ENCODE measurements at places on chromosomes 4 and X.

GRCh38 chrX:111167334-111167733 is 71.3 kb downstream of the PAK3 start:
- DNase-seq: no peak

- no peak for DNase-seq
Observed at GRCh38 chr4:53905276-53905940, 159.0 kb downstream of the CHIC2 start.

DNA sequence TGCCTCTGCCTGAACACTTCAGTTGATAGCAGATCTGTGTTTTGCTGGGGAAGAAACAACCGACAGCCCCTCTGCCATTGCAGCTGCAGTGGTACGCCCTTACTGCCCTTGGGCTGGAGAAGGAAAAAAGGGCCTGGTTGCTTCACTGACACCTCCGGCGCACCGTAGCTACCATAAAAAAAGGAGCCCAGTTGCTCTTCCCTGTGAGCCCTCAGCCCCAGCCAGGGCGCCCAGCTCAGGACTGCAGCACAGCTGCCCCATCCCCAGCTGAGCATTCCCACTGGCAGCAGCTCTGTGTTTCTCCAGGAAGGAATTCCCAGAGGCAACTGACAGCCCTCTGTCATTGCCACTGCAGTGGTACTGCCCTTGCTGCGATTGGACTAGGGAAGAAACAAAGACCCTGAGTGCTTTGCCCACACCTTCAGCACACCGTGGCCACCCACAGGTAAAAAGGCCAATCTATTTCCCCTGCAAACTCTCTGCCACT is 142.7 kb downstream of the DKK2 start:
- DNase-seq: no peak

DNA sequence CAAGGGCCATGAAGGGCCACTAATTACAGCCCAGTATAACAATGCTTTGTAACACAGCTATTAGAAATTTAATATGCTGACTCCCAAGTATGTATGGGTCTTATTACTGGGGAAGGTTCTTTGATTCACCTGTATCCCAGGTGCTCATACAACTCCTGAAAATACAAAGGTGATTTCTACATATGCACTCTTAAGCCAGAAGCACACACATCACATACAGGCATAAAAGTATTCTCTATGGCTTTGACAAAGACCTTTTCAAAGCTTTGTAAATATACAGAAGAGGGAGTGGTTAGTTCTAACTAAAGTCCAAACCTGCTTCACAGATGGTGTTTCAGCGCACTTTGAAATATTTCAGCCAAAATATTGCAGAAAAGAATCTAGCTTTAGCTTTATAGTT is 191.5 kb downstream of the SNCA start:
- DNase-seq: no peak

DNA sequence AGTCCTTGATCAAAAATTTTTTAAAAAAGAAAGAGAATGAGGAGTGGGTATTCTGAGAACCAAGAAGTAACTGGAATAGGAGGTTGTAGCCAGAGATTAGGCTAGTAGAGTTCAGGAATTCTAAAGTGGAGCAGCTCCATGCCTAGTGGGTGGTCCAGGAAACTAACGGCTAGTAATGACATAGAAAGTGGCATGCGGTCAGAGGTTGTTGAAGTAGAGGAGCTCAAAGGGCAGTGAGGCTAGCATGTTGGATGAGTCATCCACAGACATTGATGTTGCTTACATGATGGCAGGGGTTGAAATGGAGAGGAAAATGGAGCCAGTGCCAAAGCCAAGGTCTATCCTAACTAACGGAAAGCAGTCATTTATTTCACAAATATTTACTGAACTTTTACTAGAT is 42.1 kb downstream of the TEX13B start:
- no peak for DNase-seq

GRCh38 chr4:48346594-48346993 is 5.3 kb downstream of the SLAIN2 start:
- no peak for DNase-seq
